ENCODE measurements at places on chromosomes 3 and 15.

- DNase-seq = no peak
- no peak overlapping the region for H3K27ac ChIP-seq
Measured at GRCh38 chr3:58623478-58623877, 43.1 kb downstream of the FAM3D start.

DNA sequence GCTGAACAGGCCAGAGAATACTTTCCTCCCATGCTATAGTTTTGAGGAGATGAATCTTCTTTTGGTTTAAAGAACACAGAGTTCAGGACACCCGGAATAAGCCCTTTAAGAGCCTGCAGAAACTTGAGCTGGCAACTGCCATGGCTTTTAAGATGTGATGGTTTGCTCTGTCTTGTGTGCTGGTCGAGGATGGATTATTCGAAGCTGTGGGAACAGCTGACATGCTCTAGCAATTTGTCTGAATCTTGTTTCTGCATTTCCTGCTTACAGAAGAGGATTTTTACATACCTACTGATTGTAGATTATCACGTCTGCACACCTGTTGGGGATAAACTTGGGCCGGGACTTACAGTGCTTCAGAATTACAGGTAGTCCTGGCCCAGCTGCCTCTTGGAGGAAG, 396.9 kb downstream of the LRTM1 start:
- no peak for DNase-seq
- no peak overlapping the region for H3K27ac ChIP-seq
- H3K27me3 ChIP-seq = peaks cover 3% of the 10 kb centered on the region
- H3K36me3 ChIP-seq = no peaks in the 10 kb centered on the region

- peaks cover 17% of the 10 kb centered on the region for H3K36me3 ChIP-seq
- H3K4me1 ChIP-seq = no peaks in the 10 kb centered on the region
- H3K27me3 ChIP-seq = no peaks in the 10 kb centered on the region
- H3K4me3 ChIP-seq = no peak overlapping the region
- H3K27ac ChIP-seq = no peak overlapping the region
Measured at GRCh38 chr3:183081459-183082183, 17.7 kb downstream of the MCCC1 start.

DNA sequence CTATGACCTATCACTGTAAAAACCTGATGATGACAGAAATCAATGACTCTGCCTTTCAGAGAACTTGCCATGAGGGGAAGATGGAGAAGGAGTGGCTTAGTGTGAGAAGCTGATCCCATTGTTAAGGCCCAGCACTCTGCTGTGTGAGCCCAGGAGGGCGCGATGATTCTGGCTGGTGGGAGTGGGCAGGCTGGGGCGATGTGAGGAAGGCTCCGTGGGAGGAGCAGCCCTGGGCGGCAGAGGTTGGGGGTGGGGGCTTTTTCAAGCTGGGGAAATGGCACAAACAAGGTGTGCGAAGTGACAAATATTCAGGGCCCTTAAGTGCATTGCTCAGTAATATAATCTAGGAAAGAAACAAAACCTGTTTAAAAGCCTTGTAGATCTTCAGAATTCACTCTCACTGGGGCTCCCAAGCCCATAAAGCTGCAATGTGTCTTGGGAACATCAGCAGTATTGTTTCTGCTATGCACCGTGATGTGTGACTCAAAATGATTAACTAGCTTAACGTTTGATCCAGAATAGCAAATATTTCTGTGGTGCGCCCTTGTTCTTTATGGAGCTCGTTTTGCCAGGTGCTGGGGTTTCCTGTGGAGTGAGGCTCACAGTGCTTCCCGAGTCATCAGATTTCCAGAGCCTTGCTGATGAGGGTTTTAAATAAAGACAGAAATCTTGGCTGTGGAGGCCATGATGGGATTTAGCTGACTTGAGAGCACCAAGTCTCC, 141.0 kb downstream of the CHDH start:
- peaks cover 3% of the 10 kb centered on the region for H3K4me1 ChIP-seq
- H3K36me3 ChIP-seq = no peaks in the 10 kb centered on the region
- peaks cover 15% of the 10 kb centered on the region for H3K27me3 ChIP-seq
- no peak overlapping the region for H3K27ac ChIP-seq
- no peak overlapping the region for H3K4me3 ChIP-seq
- no peak for DNase-seq

- no peaks in the 10 kb centered on the region for H3K36me3 ChIP-seq
- DNase-seq = peak; percentile 39
- H3K4me1 ChIP-seq = peaks cover 14% of the 10 kb centered on the region
- H3K27me3 ChIP-seq = peaks cover 3% of the 10 kb centered on the region
Measured at GRCh38 chr3:119810018-119810435, 28.1 kb downstream of the NR1I2 start.
